Activated CD8-positive, alpha-beta T cell treated with anti-CD3 and anti-CD28 coated beads, Interleukin-2, amount 10 ng/mL, durations not matched to agents 7 days and 5 days (primary cell): ENCODE measurements at places on chromosomes 7 and 10. TPM values are rescaled to one million over a fixed set of nuclear protein-coding genes. Genes with fewer than 3 reads are reported as not detected.

DNA sequence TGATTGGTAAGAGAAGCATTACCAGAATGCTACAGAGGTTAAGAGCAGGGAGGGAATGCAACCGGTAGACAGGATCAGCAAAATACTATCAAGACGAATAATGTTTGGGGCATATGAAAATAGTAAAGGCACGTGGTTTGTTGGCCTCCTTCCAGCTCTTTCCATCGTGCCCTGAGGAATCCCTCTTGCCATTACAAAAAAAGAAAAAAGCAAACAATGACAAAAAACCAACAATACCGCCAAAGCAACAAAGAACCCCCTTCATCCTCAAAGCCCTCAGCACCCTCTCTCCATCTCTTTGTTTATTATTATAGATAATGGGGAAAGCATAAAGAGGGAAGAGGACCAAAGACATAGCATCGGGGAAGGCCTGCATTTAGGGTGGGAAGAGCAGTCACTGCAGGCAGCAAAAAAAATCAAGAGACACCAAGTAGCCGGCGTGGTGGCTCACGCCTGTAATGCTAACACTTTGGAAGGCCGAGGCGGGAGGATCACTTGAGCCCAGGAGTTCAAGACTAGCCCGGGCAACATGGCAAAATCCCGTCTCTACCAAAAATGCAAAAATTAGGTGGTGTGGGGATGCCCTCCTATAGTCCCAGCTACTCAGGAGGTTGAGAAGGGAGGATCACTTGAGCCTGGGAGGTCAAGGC, 78.0 kb downstream of the HIP1 start:
- no peak for DNase-seq

RPP38 gene
- 19.0 TPM for total RNA-seq

ZNF365 gene
- not detected for total RNA-seq

DNA sequence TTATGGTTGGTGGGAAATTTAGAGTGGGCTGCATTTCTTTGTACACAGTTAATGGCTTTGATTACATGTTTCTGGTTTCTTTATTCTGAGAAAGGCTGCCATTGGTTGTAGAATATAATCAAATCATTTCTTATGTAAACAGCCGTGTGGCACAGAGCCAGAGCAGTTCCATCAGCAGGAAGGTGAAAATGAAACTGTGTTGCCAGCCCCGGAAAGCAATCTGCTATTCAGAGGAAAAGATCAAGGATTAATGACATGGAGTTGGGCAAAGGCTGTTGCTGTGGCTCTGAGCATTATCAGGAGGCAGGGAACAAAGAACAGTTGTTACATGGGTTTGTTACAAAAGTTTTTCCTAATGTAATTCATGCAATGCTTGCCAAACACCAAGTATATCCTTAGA, 74.2 kb upstream of the ZNF716 start:
- no peak for DNase-seq

GRCh38 chr10:27569946-27570345, 65.8 kb downstream of the RAB18 start:
- no peak for DNase-seq

- no peak for DNase-seq
Measured at GRCh38 chr10:132487241-132488135, 50.1 kb upstream of the INPP5A start.

- no peak for DNase-seq
Measured at GRCh38 chr10:33434933-33435332, 100.5 kb upstream of the NRP1 start.

GRCh38 chr7:158760936-158761335, 56.3 kb upstream of the NCAPG2 start:
- peak; percentile 22 for DNase-seq

DNA sequence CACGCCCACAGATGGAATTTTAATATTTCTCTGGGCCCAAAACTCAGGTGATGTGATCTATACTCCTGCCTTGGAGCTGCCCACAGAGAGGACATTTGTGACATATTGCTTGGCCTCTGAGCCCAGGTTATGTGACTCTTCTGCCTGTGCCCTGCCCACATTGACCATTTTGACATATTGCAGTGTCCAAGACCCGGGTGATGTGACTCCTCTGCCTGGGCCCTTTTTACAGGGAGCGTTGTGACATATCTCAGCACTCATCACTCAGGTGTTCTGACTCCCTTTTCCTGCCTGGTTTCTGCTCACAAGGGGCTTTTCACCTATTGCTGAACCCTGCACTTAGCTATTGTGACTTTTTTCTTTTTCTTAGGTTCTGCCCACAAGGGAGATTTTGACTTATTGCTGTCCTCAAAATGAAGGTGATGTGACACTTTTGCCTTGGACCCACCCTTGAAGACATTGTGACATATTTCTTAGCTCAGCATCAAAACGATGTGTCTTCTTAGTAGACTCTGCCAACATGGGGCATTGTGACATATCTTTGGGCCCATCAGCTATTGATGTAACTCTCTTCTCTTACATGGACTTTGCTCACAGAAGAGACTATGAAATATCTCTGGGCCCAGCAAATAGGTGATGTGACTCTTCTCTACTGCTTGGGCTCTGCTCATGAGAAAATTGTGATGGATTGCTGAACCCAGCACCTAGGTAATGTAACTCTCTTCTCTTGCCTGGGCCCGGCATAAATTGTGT, 11.0 kb upstream of the ZNF107 start:
- no peak for DNase-seq

AGK gene
- total RNA-seq = 41.2 TPM

- no peak for DNase-seq
Measured at GRCh38 chr7:26556061-26556881, 264.6 kb downstream of the SNX10 start.

GRCh38 chr10:30580241-30580640, 49.3 kb downstream of the LYZL2 start:
- no peak for DNase-seq
